ENCODE measurements at places on chromosomes 6 and 20.

DNA sequence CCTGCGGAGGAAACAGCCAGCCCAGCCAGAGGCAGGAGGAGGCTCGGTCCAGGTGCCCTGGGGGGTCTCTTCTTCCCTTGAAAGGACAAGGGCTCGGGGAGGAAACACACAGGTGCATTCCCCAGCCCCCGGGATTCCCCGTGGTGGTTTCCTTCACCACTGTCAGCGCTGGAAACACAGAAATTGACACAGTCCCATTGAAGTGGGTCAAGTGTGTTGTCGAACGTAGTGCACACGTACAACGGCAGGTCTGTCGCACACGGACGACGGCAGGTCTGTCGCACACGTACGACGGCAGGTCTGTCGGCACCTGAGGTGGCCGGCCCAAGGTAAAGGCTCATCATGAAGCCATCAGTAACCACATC is 80.9 kb downstream of the DLL1 start:
- no peak for DNase-seq

DNA sequence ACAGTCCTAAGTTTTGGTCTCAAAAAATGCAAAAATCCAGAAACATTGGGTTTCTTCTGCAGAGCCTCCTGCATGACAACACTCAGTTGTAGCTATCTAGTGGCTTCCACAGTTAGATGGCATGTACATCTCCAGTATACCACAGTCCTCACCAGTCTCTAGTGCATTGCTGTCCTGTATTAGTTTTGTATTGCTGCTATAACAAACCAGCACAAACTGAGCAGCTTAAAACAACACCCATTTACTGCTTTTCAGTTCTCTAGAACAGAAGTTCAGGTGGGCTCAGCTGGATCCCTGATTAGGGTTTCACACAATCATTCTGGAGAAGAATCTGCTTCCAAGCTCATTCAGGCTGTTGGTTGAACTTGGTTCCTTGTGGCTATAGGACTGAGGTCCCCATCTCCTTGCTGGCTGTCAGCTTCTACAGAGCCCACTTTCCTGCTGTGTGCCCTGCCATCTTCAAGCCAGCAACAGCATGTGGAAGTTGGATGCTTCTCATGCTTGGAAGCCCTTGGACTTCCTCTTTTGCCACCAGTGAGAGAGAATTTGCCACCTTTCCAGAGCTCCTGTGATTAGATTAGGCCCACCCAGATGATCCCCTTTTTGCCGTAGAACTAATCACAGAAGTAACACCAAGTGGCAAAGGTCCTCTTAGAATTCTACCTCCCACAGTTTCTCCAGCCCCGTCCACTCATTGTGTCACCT is 48.9 kb upstream of the TBC1D7 start:
- no peak for DNase-seq

DNA sequence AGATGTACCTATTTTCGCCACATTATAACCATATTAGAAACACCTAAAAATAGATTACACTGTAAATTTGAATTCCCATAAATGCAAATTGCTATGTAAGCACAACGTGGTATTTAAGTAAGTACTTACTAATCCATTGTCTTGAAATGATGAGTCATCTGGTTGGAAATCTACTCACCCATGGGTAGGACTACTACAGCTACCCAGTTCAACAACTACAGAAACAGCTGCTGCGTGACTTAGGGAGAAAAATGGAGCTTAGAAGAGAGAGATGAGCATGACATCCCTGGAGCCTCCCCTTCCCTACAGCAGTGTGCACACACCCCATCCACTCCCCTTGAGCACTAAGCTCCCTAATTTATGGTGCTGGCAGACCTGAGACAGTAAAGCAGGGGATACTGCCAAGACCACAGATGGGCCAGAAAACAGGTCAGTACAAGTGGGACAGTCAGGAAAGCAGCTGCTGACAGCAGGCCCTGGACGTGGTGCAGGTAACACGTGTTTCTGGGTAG is 26.9 kb downstream of the RRAGD start:
- no peak for DNase-seq

- DNase-seq: no peak
Observed at GRCh38 chr6:168188369-168189199, 109.6 kb upstream of the FRMD1 start.

GRCh38 chr6:4224067-4224978 is 88.9 kb upstream of the ECI2 start:
- DNase-seq: peak; percentile 74

- DNase-seq: no peak
Observed at GRCh38 chr6:121868206-121868605, 432.8 kb downstream of the GJA1 start.

- DNase-seq: no peak
Observed at GRCh38 chr6:159751448-159751847, 10.4 kb upstream of the ACAT2 start.

GRCh38 chr6:24961852-24962251 is 26.1 kb upstream of the RIPOR2 start:
- no peak for DNase-seq

GRCh38 chr6:43584892-43585570 is 9.0 kb downstream of the POLH start:
- no peak for DNase-seq

- no peak for DNase-seq
Observed at GRCh38 chr6:79544299-79544927, 7.2 kb upstream of the LCA5 start.

GRCh38 chr6:133609415-133610226 is 279.3 kb upstream of the TCF21 start:
- peak; percentile 79 for DNase-seq

GRCh38 chr6:161409353-161409752 is 135.5 kb upstream of the AGPAT4 start:
- no peak for DNase-seq

DNA sequence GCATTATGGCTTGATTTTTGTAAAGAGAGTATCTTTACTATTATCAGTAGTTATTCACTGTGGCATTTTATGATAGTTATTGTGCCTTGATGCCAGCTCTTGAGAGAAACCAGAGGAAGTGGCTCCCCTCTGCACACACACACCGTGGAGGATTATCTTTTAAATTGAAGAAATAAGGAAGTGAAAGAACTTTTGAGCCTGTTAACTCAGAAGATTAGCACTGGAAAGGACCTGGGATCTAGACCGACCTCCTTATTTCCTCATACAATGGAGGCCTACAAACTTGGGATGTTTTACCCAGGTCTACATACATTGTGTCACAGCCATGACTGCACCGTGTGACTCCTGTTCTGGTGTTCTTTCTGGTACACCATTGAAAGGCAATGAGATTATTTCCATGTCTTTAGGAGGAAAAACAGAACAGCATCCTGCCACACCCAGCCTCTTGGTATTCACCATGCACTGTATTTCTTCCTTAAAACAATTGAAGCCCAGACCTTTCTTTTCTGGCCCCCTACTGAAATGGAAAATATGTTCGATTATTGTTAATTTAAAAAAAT is 40.6 kb downstream of the HECA start:
- no peak for DNase-seq

- no peak for DNase-seq
Observed at GRCh38 chr6:72659754-72660153, 37.9 kb downstream of the KCNQ5 start.

GRCh38 chr6:106117579-106117978 is 31.4 kb downstream of the PRDM1 start:
- no peak for DNase-seq

DNA sequence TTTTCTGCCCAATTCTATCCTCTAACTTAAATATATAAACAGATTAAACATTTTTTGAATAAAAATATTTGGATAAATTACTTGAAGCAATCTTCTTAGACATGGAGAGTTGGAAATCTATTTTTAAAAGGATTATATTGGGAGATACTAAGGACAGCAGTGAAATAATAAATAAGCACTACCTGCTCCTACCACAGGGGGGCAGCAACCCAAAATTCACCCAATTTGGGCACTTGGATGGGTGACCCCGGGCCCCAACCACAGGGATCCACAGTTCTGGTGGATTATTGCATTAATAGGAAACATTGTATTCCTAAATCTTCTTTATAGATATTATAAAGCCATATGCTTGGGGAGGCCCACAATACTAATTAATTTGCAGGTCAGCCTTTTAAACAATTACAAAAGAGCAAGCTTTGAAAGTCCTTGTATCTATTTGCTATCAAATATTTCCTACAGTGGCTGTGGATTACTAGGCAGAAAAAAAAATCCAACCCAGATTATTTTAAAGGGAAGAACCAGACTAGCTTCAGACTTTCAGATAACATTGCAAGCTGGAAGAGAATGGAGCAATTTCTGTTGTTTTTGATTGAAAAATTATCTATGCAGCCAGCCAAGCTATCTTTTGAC is 66.4 kb upstream of the PDE10A start:
- no peak for DNase-seq

DNA sequence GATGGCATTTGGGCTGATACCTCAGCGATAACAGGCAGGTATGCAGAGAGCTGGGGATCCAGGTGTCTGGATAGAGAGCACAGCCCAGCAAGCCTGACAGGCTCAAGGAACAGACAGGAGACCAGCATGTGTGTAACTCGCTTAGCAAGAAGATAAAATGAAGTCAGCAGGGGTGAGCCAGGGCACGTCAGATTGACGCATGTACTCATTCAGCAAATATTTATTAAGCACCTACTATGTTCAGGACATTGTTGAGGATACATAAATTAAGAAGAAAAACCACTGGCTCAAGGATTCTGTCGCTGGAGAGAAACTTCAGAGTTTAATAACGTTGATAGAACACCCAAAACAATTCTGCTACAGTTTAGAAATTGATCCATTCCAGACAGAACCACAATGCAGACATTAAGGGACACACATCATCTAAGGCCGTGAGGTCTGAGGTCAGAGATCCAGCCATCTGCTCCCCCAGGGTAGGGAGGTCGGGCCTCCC is 1.0 kb upstream of the DUSP22 start:
- DNase-seq: peak; percentile 57

- no peak for DNase-seq
Observed at GRCh38 chr20:834151-834746, 734 bp downstream of the FAM110A start.

DNA sequence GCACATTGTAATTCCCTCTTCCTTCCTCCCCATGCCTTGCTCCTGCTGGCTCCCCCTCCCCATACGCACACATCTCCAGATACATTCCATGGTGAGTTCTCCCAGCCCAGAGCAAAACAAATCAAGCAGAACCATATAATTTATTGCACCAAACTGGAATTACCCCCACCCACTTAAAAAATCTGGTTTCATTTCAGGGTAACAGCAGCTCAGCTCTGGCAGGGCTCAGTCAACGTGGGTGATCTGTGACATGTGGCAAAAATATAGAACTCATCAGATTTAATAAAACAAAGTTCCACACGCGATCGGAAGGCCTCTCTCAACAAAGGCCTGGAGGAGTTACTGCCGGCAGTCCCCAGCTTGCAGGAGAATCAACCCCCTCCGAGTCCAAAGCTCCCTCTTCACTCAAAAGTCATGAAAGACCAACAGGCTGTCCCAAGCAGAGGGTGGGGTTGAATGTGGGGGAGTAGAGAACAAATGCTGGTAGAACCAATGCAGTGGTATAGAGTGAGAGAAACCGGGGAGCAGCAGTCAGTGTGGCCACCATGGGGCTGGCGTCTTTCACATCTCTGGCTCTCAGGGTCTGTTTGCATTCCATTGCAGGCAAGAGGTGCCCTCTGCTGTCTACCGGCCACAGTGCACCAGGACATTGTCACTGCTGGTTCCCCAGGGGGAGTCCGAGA is 323.3 kb upstream of the NT5E start:
- peak; percentile 66 for DNase-seq

DNA sequence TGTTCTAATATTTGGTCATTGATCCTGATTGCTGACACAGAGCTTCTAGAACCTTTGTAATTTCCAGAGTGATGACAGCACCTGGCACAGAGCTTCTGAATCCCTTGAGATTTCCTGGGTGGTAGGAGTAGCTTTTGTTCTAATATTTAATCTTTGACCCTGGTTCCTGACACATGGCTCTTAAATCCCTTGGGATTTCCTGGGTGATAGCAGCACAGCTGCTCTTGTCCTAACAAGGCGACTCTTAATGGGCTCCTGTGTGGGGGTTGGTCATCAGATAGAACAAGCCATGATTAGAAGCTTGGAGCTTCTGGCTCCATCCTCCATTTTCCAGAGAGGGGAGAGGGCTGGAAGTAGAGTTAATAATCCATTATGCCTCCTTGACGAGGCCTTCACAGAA is 18.4 kb downstream of the GMPR start:
- DNase-seq: no peak
